Activated CD8-positive, alpha-beta memory T cell treated with anti-CD3 and anti-CD28 coated beads for 48 hours (primary cell): ENCODE measurements at places on chromosomes 7 and 10.

- no peak for DNase-seq
These were observed 348.3 kb downstream of the GPR158 start for GRCh38 chr10:25522946-25523608.

GRCh38 chr7:134768243-134768642 lies 11.2 kb upstream of the CALD1 start:
- no peak for DNase-seq

- no peak for DNase-seq
These were observed 134.3 kb upstream of the TNRC18 start for GRCh38 chr7:5557920-5558401.

- DNase-seq = no peak
These were observed 63.5 kb downstream of the SH3PXD2A start for GRCh38 chr10:103791858-103792257.

DNA sequence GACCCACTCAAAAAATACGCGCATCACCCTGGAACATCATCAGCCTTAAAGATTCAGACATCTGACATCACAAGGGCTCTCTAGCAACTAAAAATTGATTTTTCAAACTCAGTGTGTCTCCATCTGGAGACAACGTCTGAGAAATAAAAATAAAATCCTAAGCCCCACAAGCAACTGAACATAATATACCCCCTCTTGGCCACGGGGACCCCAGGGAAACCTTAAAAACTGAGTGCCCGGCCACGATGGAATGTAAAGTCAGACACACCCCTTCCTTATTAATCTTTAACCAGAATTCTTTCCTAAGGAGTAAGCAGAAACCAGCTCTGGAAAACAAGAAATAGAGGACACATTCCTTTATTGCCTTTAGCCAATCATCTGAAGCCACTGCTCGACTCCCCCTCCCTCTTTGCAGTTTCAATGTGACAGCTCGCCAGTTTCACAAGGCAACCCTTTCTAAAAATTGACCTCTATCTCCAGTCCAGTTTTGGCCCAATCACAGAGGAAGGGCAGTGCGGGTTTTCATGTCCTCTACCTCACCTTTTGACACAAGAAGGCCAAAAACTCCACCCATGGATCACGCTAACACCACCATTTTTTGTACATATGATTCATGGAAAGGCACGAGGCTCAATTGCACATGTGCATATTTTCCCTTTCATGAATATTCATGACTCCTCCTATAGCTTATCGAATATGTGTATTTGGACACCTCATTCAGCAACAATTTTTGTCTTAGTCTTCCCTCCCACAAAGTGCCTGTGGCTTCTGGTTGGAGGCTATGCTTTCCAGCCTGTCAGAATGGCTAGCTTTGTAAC lies 24.2 kb downstream of the IFIT3 start:
- no peak for DNase-seq

DNA sequence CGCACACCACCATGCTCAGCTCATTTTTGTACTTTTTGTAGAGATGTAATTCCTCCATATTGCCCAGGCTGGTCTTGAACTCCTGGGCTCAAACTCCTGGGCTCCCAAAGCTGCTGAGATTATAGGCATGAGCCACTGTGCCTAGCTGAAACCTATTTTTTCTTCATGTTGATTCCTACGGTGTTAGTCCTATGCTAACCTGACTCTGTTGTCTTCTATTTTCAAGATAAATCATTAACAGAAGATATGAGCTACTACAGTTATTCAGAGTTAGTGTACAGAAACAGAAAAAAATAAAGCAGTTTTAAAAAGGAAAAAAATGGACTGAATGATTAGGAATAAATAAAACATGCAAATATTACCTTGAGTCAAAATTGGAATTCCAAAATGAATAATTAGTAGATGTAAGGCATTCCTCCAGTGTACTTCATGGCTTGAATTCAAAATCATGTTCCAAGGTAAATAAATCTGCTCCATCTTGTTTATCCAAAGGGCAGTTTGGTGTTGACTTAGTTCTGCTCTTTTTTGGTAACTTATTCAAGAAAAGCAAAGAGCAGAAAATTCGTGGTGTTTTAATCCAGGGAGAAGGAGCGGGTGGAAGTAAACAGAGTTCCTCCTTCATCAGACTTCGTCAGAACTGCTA lies 185.8 kb downstream of the CACNB2 start:
- DNase-seq = no peak
